G401 (cell line): ENCODE measurements at places on chromosomes 12 and 14. TPM values are rescaled to one million over a fixed set of nuclear protein-coding genes. Genes with fewer than 3 reads are reported as not detected.

DNA sequence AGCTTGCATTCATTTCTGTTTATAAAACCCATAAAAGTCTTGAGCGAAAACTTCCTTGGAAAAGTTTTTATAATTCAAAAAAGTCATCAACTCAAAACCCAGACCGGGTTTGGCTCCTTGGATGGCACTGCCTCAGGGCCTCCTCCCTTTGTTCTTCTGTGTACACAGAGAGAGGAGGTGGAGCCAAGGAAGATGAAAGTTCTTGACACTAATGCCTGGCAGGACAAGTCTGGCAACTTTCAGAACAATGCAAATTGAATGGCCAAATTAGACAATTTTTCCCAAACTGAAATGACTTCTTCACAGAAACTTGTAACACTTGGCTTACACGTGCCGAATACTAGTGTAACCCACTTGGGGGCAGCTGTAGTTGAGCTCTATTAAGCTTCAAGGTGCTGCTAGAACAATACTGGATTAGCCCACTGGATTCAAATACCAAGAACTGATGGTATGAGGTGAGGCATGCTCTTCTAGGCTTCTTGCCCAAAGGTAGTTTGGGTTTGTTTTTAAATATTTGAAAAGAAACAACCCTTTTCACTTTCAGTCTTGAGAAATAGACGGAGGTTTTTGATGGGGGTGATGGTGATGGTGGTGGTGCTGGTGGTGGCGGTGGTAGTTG, 86.6 kb upstream of the FRMD6 start:
- no peak for DNase-seq

DNA sequence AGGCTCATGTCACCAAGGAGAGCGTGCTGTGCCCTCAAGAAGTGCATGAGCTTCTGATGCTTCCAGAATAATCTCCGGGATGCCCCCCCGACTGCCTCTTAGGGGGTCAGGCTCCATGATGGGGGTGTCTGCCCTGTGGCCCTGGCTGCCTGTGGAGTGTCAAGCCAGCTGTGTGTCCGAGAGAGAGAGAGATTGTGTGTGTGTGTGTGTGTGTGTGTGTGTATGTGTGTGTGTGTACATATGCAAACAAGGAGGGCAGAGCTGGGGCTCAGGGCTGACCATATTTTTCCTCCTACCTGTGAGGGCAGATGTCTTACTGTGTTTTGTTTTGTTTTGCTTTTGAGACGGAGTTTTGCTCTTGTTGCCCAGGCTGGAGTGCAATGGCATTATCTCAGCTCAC, 5.6 kb upstream of the ALDH2 start:
- no peak for DNase-seq

- DNase-seq: no peak
These were observed 18.5 kb downstream of the UTP20 start for GRCh38 chr12:101298426-101298825.

DNA sequence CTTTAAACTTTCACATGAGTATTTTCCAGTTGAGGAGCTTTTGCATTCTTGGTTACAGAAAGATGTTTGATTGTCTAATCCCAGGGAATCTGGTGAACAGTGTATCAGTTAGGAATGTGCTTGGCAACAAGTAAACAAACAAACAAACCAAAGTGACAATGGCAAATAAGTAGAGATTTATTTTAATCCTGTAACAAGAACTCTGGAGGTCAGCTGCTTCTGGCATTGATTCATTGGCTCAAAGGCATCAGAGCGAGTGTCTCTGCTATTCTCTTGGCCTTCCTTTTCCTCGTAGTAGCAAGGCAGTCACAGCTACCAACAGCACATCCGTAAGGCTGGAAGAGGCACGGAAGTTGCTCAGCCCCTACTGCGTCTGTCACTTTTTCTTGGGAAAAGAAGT, 37.2 kb downstream of the CRADD start:
- DNase-seq: no peak

- DNase-seq: peak; percentile 44
These were observed 3.0 kb downstream of the ARG2 start for GRCh38 chr14:67622675-67623074.

GRCh38 chr14:50711043-50711442, 42.9 kb upstream of the SAV1 start:
- DNase-seq: no peak

DNA sequence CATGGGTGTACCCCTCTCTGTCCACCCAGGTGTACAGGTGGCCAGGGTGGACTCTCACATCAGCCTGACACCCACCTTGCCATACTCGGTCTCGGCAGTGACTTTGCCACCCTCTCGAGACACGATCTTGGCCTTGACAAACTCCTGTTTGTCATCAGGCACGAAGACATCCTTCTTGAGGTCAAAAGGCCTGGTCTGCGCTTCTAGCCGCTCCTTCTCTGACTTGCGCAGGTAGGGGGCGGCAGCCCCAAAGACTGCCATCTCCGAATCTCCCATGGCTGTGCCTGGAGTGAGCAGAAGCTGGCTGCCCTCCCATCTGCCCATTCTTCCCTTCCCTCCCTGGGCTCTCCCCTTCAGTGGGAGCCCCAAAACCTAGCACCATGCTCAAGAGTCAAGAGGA, 2.0 kb downstream of the MYH7 start:
- DNase-seq: no peak

- peak; percentile 11 for DNase-seq
These were observed 781.4 kb upstream of the TMEM132C start for GRCh38 chr12:127485528-127485927.

GRCh38 chr14:37340353-37340752, 142.6 kb downstream of the MIPOL1 start:
- DNase-seq: no peak

GRCh38 chr12:50732591-50732990, 31.3 kb upstream of the ATF1 start:
- no peak for DNase-seq

- peak; percentile 43 for DNase-seq
These were observed 32.6 kb downstream of the PAPLN start for GRCh38 chr14:73269729-73270531.

DNA sequence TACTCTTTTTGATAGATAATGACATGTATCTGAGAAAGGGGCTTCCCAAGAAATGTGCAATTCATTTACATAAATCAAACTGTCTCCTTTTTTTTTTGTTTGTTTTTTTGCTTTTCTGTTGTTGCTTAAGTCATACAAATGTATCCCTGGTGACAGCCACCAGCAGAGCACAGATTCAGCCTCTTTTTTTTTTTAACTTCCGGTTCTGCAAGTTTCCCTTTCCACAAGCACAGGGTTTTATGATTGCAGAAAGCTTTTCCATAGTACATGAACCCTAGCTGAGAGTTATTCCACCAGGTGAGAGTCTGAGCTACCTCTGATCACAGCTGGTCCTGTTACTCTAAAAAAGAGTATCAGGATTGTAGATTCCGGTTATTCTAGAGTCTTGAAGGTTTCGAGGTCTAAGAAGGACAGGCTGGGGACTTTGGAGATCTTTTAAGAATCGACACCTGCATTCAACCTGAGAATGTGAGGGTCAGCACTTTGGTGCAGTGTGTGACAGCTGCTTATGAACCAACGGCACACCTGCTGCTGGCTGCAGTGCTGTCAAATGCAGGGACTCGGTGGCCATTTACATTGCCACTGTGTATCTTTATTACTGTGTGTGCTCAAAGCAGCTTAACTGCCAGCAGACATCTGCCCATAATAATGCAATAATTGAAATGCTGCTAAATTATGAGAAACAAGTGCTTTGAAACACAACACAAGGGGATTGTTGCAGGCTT, 551.7 kb downstream of the NRXN3 start:
- DNase-seq: no peak

DNA sequence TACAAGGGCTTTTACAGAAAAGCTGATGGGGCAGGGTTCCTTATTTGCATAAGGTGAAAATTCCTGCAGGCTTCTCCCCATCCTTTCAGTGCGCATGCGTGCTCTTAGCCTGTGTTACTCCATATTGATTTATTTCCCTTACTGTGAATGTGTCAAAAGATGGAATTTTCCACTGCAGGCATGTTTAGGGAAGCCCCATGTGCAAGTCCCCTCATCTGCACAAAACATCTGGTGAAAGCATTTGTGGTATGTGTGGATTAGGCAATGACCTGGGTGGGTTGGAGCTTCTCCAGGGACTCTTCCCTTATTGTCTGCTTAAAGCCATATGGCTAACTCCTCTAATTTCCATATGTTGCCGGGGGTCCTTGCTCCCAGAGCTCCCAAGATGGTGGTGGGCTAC, 912.7 kb upstream of the LRFN5 start:
- no peak for DNase-seq

DNA sequence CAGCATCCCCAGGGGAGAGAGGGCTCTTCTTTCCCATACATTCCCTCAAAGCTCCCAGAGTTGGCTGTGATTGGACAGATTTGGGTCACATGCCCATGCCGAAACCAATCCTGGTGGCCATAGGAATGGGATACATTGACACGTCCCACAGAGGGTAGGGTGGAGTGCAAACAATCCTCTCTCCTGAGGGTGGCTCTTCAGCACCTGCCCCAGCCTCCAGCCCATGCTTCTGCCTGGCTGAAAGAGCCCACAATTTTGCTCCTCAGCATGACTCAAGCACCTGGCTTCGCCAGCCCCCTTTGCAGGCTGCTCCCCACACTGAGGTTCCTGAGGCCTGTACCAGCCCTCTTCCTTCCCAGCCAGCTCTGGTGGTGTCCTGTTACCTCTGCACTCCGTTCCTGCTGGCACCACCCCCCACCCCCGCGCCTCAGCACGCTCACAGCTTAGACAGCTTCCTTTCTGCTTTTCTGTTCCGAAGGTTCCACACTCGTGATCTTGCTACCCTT, 71.7 kb downstream of the CCDC92 start:
- DNase-seq: no peak

DNA sequence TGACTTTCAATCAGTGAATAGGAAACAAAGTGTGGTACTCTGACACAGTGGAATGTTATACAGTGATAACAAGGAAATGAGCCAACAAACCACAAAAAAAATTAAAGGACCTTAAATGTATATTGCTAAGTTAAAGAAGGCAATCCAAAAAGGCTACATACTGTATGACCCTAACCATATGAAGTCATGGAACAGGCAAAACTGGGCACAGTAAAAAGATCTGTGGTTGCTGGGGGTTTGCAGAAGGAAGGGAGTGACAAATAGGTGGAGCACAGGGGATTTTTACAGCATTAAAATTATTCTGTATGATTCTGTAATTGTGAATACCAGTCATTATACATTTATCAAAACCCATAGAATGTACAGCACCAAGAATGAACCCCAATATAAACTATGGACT, 112.6 kb downstream of the KCNC2 start:
- no peak for DNase-seq

DNA sequence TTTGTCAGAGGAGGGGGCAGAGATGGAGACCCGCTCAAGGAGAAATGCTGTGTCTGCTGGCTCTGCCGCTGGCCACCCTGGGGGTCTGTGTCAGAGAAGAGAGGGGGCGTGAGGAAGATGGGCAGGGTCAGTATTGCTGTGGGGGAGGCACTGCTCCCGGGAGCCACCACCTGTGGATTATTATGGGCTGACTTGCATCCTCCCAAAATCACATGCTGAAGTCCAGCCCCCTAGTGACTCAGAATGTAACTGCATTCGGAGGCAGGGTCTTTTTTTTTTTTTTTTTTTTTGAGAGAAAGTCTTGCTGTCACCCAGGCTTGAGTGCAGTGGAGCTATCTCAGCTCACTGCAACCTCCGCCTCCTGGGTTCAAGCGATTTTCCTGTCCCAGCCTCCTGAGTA, 12.3 kb downstream of the ABCD4 start:
- no peak for DNase-seq

GRCh38 chr12:132548430-132549058, 58.6 kb downstream of the FBRSL1 start:
- DNase-seq: no peak

- DNase-seq: no peak
These were observed 664.1 kb downstream of the NOVA1 start for GRCh38 chr14:25933731-25934130.

DNA sequence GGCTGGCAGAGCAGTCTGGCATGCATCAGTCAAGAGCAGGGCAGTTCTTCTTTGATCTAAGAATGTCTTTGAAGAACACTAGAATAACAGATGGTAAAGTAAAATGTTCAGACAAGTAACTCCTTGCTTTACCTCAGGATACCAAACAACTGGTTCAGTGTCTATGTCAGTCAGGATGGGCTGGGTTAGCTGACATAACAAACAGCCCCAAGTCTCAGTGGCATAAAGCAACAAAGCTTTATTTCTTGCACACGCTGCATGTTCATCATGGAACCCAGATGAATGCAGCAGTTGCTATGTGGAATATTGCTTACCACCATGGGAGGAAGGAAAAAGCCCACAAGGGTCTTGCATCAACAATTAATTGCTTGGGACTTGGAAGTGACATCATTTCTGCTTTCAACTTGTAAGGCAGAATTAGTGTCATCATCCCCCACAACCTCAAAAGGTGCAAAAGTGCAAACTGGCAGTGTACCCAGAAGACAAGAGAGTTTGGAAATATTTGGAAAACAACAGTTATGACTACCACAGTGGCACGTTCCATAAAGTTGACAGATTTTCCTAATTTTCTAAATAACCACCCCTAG, 21.2 kb downstream of the GPRC5D start:
- DNase-seq: no peak

DNA sequence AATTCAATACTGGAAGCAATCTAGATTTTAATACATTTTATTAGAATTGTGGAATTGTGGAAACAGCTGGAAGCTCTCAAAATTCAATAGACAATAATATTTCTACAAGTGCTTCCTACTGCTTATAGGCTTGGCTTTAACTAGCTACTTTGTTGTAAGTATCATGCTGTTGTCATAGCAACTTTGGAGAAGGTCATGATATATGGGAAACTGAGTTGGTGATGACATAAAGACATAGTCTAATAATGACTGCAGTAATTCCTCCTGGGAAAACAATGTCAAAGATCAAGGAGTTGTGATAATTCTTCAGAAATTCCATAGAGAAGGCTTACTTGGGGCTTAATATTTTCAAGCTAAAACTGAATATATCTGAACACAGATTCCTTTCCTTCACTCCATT, 266.6 kb downstream of the KIF21A start:
- no peak for DNase-seq

DNA sequence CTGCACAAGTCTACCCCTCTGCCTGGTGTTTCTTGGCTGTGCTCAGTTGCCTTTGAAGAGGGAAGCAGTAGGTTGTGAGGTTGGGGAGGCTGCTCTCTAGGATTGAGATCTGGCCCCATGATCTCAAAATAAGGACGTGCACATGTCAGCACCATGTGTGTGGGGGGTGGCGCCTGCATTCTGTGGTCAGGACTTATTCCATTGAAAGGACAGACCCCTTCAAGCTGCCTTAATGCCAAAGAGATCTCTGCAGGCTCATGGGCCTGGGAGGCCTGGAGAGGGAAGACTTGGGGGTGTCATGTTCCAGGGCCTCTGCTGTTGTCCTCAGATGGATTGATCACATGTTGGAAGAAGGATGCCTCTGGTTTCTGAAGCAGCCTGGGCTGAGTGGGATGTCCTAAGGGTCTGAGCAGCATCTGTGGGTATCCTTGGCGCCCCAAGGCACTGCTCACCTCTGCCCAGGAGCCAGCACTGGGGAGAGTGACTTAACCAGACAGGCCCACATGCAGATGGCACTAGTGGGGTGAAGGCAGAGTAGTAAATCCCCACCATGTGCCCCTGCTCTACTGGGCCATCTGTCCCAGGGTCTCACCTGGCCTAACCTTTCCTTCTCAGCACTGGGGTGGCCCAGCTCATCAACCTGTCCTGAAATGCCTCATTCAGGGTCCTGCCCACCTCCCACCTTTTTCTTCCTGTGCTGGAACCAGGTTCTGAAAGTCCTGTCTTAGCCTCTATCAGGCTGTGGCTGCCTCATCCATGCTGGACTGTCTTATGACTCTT, 118.9 kb downstream of the ADGRD1 start:
- no peak for DNase-seq

GRCh38 chr12:3077572-3078081, 448 bp downstream of the TSPAN9 start:
- DNase-seq: peak; percentile 38

The CFAP54 gene
- total RNA-seq: 0.06 and 0.20 TPM in 2 replicates

The JPH4 gene
- not detected in 2 replicates for total RNA-seq

The REM2 gene
- not detected in 2 replicates for total RNA-seq

The C12orf50 gene
- total RNA-seq: not detected in 2 replicates

The MYH7 gene
- total RNA-seq: not detected in 2 replicates

The PSME2 gene
- total RNA-seq: 162 and 168 TPM in 2 replicates
